ENCODE measurements at places on chromosomes 16 and 17. TPM values are rescaled to one million over a fixed set of nuclear protein-coding genes. Genes with fewer than 3 reads are reported as not detected.

GRCh38 chr16:17205279-17206211, 265.2 kb downstream of the XYLT1 start:
- no peak for DNase-seq

ODAD4 gene
- 0.85 TPM for total RNA-seq

DNA sequence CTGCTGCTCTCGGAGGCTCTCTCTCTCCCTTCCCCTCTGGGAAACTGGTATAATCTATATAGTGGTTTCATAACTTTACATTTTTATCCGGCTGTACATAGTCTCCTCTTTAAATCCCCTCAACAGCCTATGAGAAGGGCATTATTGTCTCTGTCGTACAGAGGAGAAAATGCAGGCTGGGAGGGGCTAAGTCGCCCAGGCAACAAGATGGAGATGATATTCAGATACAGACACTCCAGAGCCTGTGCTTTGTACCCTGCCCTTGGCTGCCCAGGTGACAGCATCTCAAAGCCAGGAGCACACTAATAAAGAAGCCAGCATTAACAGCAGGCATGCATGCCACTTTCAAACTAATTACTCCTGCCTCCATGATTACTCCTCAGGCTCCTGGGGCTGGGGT, 4.7 kb upstream of the EIF1 start:
- no peak for DNase-seq

DNA sequence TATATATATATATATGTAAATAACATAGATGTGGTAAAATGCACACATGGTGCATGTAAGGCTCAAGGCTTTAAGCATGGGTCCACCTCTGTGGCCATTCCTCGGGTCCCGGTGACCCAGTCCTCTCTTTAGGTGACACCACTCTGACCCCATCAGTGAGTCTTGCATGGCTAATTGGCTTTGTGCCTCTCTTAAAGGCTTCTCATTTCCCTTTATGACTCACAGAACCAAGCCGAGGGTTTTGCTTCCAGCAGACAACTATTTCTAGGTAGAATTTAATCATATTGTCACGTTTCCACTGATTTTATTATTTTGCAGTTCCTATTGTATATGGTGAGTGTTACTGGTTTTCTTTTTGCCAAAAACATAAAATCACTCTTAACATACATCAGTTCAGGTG, 59.7 kb downstream of the PLCG2 start:
- no peak for DNase-seq

DNA sequence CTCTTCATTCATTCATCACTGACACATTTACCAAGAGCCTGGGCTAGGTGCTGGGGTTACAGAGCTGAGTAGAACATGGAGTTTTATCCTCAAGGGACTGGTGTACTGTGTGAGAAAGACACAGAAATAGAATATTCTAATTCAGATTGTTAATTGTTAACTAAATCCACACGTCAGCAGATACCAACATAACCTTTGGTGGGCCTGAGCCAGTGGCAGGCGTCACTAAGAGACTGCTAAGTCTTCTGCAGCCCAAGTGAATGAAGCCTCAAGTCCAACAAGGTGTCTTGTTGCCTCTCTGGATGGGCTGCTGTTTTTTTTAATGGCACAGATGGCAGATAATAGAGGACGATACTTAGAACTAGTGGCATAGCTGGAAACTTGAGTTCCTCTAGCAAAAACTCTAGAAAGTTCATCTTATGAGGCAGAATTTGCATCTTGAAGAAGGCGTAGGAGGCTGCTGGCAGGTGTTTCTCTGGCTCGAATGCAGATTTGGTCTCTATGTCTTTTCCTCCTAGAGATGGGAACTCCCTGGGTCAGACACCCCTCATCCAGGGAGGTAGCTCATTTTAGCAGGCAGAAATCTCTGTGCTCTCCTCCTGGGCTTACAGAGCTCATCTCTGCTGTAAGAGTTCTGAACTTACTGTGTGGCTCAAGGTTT, 179.5 kb downstream of the NTN1 start:
- no peak for DNase-seq

GRCh38 chr16:64751906-64752305, 370.0 kb downstream of the CDH11 start:
- no peak for DNase-seq

SPATA22 gene
- not detected for total RNA-seq

DNA sequence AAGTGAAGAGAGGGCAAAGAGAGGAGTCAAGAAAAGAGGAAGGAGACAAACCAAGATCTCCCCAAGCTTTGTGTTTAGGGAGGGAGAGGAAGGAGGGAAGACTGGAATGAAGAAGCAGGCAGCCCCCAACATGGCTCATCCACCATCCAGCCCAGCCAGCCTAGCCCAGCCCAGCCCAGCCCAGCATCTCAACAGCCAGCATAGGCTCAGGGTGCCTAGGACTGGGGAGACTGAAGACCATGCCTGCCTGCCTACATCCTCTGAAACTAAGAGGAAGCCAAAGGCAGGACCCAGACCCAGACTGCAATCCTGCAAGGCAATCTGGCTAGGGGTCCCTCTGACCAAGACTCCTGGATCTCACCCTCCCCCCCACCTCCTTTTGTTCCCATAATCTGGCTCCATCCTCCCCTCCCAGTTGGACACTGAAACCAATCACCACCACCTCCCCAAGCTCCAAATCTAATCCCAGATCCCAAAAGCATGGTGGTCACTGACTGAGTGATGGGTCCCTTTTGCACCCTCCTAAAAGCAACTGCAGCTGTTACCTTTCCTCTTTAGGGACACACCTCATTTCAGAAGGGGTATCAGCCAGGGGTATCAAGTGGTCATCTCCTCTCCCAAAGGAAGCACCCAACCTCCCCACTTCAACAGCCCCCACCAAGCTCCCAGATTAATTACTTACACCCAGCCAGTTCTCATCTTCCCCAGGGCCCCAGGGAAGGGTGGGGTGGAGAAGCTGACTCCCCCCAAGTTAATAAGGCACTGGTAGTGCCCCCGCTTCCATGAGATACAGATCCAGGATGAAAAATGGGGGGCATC, 1.2 kb downstream of the HDAC5 start:
- no peak for DNase-seq

DNA sequence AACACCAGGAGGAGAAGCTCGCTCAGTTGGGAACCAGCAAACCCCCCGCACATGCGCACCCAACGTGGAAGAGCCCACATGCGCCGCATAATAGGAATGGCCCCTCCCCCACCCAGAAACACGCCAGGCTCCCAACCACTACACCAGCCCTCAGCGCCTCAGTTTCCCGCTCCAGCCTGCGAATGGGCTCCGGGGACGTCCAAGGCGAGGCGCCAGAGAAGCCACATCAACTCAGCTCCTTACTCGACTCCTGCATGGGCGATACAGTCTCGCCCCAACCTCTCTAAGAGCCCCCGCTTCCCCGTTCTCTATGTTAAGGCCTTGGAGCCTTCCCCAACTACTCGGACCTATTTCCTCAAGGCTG, 504 bp downstream of the SRSF1 start:
- peak; percentile 48 for DNase-seq

GRCh38 chr16:66525396-66526180, 24.3 kb downstream of the TK2 start:
- DNase-seq, result no peak
